WTC11 (cell line): ENCODE measurements at places on chromosomes 3 and 15. TPM values are rescaled to one million over a fixed set of nuclear protein-coding genes. Genes with fewer than 3 reads are reported as not detected.

The CCR4 gene
- total RNA-seq: 0.11 to 0.22 TPM (median 0.11 TPM) in 3 replicates

The UNC13C gene
- 0.02 to 0.07 TPM (median 0.07 TPM) in 3 replicates for total RNA-seq

The GOLGA6B gene
- total RNA-seq: 0.73 to 1.9 TPM (median 0.85 TPM) in 3 replicates

The TERC gene
- total RNA-seq: 34.3 to 57.1 TPM (median 48.5 TPM) in 3 replicates

The ACVR2B gene
- total RNA-seq: 104 to 117 TPM (median 112 TPM) in 3 replicates

The APBA2 gene
- total RNA-seq: 11.2 to 14.6 TPM (median 13.9 TPM) in 3 replicates

- DNase-seq: peak; percentile 4
Measured at GRCh38 chr15:31262901-31263671, 63.5 kb upstream of the KLF13 start.

DNA sequence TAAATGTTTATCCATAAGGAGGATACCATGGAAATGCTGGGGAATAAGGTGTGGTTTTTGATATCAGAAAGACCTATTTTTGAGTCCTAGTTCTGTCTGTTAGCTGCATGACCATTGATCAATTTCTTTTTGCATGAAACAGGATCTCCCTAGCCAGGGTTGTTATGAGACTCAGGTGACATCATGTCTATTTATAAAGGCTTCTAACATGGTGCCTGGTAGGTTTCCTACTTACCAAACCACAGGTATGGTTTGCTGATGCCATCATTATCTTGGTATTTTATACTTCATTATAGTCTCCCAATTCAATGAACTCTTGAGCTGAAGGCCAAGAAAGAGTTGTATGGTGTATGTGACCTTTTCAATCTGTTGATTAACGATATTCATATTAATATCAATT is 144.0 kb downstream of the CLSTN2 start:
- DNase-seq: no peak

DNA sequence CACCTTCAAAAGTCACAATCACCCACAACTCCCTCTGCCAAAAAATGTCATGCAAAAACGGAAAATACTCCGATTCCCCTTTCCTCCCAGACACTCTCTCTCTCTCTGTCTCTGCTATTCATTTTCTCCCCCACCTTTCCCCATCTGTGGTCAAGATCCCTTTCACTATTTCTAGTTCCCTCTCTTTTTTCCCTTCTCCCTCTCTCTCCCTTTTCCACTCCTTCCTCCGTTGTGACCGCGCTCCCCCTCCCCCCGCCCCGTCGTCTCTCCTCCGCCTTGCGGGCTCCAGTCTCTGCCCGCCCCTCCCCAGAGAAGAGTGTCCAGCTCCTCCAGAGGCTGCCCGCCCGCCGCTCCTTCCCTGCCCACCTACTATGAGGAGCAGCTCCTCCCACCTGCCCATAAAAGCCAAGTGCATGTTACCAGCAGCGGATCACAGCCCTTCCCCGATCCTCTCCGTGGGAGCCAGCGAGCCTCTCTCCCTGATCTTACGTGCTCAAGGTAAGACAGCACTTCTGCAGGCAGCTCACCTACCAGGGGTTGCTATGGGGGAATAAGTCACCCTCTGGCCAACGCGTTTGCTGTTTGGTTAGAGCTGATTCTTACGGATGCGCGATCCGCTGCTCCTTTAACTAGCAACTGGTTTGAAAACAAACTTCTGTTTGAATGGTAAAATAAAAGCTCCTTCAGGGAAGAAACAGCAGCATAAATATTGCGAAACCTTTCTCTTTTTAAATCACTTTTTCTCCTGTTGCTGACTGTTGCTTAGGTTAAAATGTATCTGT is at the start of gene COL8A1:
COL8A1 (plus strand) TSS at position 428 of the 782 bp plus-strand sequence. CDS start 152,089 bp downstream, outside the sequence.
- DNase-seq: peak; percentile 75

GRCh38 chr15:33201491-33202231 is 7.1 kb upstream of the FMN1 start:
- DNase-seq: peak; percentile 49
